ENCODE measurements at places on chromosomes 5 and 9.

GRCh38 chr9:93286252-93287188, 102.6 kb downstream of the WNK2 start:
- no peak for DNase-seq

DNA sequence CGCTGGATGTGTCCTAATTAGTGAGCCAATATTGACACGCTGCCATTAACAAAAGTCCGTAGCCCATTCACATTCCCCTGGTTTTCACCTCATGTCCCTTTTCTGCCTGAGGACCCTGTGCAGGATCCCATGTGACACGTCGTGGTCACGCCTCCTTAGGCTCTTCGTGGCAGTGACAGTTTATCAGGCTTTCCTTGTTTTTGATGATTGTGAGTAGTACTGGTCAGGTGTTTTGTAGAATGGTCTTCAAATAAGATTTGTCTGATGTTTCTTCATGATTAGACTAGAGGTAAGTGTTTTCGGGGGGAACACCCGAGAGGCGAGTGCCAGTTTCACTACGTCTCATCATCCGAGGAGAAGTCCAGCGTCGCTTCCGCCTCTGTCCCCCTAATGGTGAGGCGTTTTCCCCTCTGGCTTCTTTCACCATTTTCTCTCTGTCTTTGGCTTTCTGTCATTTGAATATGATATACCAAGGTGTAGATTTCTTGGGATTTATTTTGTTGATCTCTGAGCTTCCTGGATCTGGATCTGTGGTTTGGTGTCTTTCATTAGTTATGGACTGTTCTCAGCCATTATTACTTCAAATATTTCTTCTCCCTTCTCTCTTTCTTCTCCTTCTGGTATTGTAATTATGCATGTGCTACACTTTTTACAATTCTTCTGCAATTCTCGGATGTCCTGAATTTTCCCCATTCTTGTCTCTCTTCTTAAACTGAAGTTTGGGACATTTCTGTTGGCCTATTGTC, 57.3 kb downstream of the TRIP13 start:
- no peak for DNase-seq

DNA sequence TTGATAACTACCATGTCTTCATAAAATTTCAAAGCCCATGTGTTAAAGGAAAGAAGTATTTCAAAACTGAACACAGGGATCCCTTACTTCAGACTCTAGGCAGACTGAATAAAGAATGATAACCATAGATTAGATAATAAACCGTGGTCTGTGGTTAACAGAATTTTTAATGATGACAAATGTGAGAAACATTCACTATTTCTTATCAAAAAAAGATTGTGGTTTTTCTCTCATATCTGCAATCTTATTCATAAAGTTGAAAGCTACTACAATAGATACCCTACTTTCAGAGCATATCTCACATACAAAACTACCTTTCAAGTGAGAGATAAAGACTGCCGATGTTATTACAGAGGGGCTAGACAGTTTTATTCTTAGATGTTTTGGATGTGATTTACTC, 816.8 kb upstream of the DMAC1 start:
- no peak for DNase-seq

DNA sequence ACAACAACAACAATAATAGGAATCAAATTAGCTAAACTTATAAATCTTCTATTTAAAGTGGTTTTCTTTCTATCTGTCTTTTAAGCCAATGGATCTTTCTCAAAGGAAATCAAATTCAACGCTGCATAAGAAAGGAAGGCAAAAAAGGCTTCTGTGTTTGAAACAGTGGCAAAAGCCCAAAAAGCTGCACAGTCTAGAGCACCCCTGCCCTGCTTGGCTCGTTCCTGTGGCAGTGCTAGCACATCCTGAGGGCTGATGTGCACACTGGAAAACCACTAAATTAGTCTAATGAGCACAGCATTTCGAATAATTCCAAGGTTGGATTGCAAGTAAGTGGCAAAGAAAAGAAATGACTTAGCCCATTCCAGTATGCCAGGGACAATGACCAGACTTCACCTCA, 80.7 kb downstream of the AP3B1 start:
- DNase-seq = no peak

DNA sequence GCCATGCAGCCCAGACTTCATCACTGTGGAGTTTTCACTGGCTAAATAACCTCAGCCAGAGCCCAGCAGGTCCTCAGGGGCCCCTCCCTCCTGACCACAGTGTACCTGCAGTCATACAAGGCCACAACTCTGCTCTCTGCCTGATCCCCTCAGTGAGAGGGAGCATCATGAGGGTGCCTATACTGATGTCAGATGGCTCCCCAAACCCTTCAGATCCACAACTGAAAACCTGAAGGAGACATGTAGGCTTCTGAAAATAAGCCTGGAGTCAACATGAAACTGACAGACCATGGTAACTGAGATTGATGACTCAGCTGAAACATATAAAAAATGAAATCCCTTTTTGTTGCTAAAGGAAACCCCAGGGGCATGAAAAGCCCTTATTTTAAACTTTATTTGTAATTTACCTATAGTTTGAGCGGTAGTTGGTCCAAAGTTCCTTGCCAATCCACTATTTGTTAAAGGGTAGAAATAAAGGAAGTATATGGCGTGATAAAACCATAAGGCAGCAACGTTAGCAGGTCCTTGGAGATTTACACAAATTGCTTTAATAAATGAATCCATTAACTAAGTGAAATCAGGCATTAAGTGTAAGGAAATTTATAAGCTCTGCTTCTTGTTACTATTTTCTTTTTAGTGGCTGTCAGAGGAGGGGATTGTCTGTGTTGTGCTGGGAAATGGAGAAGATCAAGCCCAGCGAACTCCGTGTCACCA, 68.3 kb downstream of the FGF1 start:
- DNase-seq = no peak

DNA sequence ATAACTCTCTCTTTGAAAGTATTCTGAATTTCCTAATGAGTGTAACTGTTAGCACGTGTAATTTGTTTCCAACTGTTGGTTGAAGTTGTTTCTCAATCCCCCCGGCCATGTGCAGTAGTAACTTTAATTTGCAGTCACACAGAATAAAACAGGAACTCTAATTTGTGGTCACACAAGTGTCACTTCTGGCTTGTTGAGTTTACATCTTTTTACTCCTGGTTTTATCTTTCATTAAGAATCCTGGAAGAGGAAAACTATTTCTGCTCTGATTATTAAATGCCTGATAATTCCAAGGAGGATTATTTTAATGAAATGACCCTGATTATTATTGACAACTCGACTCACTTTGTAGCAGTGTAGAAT, 1.2 kb downstream of the SCAMP1 start:
- no peak for DNase-seq

DNA sequence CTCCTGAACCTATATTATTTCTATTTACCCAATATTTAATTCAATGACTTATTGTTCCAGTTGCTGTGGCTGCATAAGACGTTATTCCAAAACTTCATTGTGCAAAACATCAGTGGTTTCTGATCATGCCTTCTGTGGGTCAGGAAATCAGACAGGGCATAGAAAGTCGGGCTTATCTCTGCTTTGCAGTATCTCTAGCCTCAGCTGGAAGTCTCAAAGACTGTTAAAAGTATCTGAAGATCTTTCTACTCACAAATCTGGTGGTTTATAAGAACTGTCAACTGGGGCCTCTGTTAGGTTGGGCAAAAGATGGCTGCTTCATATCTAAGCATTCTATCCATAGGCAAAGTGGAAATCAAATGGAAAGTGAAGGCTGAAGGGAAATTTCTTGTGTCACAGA, 687.7 kb upstream of the ARRDC3 start:
- DNase-seq = no peak

DNA sequence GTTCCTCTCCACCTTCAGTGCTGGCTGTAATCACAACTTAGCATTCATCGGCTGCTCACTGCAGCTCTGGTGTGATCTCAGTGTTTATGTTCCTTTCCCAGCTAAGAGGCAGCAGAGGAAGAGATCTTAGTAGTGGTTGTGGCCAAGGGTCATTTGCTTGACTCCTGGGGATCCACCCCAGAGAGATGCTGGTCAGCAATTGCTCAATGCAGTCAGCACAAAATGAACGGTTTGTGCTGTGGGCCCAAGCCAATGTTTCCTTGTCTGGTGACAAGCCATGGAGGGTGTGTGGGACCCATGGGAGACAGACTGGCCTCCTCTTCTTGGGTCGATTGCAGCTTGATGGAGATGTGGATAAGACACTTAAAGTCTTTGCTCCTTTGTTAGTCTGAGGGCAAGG, 16.1 kb upstream of the FRMD3 start:
- DNase-seq = no peak

DNA sequence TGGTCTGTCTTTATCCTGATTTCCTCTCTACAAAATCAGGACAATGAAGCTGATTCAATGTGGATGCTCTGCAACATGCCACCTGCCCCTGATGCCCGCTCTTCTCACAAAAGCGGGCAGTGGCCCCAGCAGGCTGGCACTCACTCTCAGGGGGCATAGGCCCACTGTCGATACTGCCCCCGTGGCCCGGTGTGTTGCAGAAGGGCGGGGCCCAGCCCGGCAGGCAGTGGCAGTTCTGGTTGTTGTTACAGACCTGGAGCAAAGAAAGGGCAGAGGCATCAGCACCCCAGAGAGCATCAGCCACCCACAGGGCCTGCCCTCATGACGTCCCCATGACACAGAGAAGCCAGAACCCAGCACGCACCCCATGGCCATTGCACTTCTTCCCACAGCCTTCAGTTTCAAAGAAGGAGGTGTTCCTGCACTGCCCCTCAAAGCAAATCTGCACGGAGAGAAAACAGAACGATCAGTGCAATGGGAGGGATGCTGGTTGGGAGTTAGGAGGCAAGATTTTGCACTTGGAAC, 31.5 kb downstream of the NIPAL4 start:
- no peak for DNase-seq

DNA sequence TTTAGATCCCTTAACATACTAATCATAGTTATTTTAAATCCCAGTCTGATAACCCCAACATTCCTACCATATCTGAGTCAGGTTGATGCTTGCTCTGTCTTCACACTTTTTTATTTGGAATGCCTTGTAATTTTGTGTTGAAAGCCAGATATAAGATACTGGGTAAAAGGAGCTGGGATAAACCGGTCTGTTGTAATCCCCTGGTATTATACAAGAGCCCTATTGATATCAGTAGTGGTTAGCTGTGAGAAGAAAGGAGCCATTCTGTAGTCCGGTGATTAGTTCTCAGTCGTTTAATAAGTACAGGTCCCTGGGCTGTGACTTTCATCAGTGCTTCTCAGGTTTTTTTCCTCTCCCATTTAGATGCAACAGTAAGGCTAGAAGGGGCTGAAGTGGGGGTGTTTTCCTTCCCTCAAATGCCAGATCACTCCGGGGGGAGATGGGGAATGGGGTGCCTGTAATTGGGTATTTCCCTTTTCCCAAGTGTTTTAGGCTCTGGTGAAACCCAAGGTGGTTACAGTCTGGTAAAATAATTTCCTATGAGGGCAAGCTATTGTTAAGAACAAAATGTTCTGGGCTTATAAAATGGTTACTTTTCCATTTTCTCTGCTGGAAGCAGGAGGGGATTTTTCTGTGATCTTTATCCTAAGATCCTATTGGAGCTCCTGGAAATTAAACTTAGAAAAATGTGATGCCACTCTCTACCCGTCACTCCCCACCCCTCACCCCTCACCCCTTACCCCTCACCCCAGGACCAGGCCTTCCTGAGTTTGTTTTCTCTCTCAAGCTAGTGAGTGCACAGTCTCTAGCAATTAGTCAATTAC, 72.7 kb downstream of the KCNN2 start:
- DNase-seq = no peak

DNA sequence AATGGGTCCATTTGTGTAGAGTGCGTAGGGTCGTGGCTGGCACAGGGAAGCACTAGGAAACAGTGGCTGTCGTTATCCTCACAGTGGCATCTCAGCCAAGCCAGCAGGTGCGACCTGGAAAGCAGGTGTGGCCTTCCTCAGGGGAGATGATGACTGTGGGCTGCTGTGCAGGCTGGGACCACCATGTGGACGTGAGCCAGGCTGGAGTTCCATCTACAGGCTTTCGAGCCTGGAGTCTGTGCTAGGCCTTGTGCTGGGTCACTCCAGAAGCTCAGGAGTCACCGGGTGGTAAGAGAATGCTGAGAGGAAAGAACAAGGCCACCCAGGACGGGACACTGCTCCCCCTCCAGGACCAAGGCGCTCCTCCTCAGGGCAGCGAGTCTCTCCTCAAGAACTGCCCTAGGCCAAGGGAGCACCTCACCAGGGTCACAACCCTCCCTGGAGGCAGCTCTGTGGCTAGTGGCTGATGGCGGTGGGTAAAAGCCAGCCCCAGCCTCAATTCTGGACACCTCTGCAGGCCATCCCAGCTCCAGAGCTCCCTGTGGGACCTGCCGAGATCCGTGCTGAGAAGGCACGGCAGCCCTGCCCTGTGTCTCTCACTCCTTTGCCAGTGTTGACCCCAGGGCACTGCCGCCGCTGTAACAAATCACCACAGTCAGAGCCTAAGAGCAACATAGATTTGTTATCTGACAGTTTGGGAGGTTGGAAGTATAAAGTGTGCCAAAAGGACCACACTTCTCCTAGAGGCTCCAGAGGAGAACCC, 36.0 kb downstream of the WHRN start:
- no peak for DNase-seq

GRCh38 chr5:66516550-66516949, 79.6 kb upstream of the MAST4 start:
- DNase-seq = no peak

GRCh38 chr5:177392765-177393164, 7.7 kb downstream of the PFN3 start:
- no peak for DNase-seq

DNA sequence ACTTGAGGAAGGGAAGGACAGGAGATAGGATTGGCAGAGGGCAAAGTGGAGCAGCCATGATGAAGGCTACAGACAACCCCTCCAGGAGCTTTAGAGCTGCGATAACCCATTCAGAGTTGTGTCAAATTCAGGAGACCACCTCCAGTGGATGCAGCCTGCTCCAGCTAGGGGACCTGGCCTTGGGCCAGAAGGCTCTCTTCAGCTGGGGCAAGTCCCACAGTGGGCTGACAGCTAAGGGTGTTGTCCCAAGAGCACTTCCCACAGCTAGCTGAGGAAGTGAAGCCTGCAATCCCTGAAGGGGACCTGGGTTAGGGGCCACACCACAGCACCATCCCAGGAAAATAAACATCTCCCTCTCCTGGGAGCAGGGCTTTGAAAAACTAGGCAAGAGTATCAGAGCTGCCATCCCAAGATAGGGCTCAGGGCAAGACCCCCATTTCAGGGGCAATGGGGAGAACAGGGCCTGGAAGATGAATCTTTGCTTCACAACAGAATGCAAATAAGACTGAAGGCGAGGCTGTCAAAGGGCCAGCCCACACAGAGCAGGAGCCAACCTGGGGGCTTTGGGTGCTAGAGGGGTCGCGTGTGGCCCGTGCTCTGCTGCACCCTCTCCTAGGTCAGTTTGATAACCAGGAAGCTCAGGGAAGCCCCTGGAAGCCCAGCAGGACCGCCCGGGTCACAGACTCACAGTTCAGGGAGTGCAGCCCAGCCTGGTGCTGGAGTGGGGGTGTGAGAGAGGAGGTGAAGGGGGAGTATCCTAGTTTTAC, 19.3 kb upstream of the DAPK1 start:
- DNase-seq = no peak

DNA sequence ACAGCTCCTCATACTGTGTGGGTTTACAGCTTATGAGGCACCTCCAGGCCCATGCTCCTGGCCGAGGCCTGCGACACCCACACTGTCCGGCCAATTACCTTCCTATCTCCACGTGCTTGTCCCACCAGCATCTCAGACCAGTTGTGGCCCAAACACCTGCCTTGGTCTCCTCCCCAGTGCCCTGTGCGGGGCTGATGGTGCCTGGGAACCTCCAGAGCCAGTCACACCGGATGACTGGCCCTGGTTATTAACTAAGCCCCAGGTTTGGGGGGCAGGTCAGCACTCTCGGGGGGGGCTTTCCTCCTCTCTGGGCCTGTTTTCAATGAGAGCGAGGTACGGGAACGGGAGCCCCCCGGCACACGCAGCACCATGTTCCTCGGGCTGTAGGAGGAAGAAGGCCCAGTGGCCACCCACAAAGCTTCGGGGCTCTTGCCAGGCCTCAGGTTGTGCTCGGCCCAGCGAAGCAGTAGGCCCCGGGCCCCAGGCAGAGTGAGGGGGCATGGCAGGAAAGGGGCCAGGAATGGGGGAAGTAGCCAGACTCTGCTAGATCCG, 76.0 kb upstream of the PHYKPL start:
- DNase-seq = no peak
